ENCODE measurements at places on chromosomes 11 and 22.

DNA sequence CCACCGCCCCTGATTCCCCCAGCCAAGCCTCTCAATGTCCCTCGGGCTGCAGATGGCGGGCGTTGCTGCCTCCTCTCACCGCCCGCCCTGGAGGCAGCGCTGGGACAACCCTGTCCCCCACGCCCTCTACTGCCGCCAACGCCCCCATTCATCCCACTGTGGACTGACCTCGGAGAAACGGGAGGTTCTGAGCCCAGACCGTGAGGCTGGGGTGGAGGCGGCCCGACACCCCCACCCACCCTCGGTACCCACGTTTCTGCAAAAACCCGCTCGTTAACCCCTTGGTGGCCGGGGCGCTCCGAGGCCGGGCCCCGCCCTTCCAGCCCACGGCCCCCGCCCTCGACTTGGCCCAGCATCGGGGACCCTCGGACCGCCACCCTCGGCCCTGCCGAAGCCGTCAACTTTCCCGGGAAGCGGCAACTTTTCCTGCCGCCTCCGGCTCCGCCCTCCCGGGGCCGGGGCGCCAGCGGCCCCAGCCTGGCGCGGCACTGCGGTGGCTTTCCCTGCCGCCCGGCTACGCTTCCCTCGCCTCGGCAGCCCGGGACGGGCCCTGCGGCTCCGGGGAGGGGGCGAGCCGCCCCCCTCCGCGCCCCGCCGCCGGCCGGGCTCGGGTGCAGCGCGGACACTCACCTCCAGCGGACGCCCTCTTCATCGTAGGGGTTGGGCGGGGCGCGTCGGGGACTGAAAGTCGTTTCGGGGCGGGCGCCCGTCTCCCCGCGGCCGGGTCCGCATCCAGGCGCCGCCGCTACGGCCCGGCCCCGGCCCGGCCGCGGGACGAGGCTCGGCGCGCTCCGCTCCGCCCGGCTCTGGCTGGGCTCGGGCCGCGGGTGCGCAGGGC is 458 bp downstream of the RTN4R start:
- no peak for DNase-seq

DNA sequence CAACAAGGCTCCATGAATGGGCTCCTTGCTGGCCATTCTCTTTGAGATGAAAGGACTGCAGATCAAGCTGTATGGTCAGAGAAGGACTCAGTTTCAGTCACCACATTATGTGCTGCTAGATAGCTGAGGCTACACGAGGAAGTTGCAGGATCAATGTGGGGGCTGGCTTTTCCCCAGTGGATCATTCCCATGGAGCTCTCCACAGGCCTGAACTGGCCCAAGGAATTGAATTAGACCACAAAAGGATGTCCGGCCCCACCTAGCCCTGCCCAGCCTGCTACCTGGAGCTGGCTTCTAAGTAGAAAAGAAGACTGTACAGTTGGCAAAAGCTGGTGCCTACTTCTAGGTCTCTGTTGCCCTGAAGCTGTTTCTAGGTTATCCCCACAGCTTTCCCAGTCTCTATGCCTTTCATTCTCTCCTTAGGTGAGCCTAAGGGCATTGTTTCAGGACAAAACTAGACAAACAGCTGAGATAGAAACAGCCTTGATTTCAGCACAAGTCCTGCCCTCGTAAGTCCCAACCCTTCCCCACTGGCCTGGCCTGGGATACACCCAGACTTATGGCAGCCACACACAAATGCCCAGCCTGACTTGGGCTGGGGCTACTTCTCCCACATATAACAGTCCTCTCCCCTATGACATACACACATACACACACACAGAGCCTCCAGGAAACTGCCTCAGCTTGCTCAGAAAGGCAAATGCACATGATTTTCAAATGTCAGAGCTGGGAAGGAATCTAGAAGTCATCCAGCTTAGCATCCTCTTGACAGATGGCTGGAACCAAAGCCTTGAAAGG is 129.1 kb upstream of the NCAM1 start:
- DNase-seq = no peak

- no peak for DNase-seq
These were observed 47.6 kb downstream of the ST3GAL4 start for GRCh38 chr11:126403022-126403581.

- peak; percentile 17 for DNase-seq
These were observed 105.8 kb downstream of the PRMT3 start for GRCh38 chr11:20493340-20493739.

GRCh38 chr11:14544611-14545010 is 24.4 kb upstream of the PSMA1 start:
- peak; percentile 64 for DNase-seq

DNA sequence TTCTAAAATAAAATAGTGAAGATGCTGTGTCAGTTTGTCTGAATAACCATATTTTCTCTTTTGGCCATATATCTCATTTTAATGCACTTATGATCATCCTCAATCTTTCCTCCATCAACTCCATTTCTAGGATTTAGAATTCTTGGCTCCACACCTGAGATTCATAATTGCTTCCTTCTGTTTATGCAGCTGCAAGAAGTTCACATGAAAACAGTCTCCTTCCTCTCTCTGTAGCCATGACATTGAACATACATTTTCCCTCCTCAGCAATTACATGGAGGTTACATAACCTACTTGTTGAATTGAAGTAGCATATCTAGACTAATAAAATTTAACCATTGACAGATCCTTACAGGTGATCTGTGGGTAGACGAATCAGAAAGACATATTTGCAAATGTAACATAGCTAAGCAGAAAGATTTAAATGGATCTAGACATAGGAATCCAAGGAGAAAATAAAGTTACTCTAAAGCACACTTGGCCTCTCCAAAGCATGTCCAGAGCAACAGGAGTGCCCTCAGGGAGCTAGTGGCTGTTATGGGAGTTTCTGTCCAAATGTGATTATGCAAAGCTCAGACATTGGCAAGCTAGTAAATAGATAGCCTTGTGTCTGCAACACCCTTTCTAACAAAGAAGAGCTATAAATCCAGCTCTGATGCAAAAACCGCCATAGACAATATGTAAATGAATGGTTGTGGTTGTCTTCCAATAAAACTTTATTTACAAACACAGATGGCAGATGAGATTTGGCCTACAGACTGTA is 119.9 kb upstream of the MPPED2 start:
- no peak for DNase-seq

- DNase-seq = no peak
These were observed 3.6 kb downstream of the MAP3K11 start for GRCh38 chr11:65610404-65610803.

GRCh38 chr22:49786976-49787706 is 40.5 kb downstream of the BRD1 start:
- DNase-seq = no peak

GRCh38 chr11:15670520-15671070 is 555.9 kb downstream of the INSC start:
- no peak for DNase-seq

DNA sequence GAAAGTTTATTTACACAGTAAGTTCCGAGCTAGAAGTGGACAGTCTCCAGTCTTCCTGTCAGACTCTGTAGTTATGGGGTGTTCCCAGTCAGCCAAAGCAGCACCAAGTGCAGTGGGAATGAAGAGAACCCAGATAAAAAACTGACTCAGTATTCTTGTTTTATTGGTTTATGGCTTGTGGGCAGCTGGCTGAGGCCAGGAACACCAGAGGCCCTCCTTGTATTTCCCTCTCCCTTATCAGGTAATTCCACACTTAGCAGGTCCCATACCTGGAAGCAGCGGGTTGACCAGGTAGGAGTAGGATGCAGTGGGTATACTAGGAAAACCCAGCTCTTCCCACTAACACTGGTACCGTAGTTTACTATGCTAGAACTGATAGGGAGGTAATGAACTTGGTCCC is 3.5 kb upstream of the BACE1-AS start:
- no peak for DNase-seq

- peak; percentile 7 for DNase-seq
These were observed 9.1 kb upstream of the POU2AF2 start for GRCh38 chr11:111236383-111236782.

All from cardiac fibroblast (primary cell).